ENCODE measurements at places on chromosomes 16 and 17.
A peak's percentile ranks its signal among the peaks of the same experiment; 100 is the strongest.

GRCh38 chr17:4365103-4365627 is 1.3 kb downstream of the UBE2G1 start:
- peak; percentile 78 for DNase-seq

DNA sequence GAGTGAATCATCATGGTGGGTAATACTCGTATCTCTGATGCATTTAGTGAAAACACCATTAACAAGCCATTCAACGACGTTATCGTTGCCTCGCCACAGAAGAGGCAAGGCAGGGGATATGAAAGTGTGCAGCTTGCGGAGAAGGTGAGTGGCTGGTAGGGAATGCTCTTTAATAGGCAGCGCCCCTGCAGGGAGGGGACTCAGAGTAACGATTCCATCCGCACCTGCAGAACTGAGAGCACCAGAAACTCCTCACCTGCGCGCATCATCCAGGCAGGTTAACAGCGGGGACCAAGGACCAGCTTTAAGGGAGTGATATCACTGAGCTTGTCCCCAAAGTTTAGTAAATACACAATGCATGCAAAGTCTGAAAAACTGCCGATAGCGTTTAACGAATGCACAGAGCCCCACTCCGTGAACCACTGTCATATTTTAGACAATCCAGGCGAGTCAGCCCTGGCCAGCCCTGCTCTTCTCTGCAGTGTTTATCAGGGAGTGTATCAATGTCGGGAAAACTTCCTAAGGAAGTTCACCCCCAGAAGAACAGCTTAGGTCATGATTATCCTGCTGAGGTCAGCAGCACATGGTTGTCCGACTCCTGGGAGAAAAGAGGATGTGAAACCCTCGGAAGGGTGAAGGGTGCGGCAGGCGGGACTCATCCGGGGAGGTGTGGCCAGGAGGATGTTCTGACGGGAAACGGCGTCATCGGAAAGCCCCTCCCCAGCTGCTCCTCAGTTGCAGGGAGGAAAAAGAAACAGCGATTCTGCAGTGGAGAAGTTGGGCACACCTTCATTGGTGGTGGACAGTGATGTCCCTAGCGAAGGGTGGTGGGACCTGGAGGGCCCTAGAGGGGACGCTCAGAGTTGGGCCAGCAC is 68.5 kb upstream of the DNAH17 start:
- DNase-seq, result peak; percentile 20

- no peak for DNase-seq
Observed at GRCh38 chr16:769184-769784, 8.8 kb downstream of the MSLN start.

- DNase-seq, result peak; percentile 70
Observed at GRCh38 chr16:69105501-69106361, at the start of gene HAS3. TSS of gene HAS3 (plus strand) at chr16:69105653. CDS start at chr16:69109396, 3,743 bp downstream.

- DNase-seq, result no peak
Observed at GRCh38 chr16:85092851-85093250, 19.4 kb downstream of the CIBAR2 start.

Data from endothelial cell (in vitro differentiated cells).